HepG2 (cell line): ENCODE measurements at places on chromosomes 11 and 22.

GRCh38 chr11:124331873-124332272 is 11.9 kb upstream of the OR8D2 start:
- DNase-seq = no peak

DNA sequence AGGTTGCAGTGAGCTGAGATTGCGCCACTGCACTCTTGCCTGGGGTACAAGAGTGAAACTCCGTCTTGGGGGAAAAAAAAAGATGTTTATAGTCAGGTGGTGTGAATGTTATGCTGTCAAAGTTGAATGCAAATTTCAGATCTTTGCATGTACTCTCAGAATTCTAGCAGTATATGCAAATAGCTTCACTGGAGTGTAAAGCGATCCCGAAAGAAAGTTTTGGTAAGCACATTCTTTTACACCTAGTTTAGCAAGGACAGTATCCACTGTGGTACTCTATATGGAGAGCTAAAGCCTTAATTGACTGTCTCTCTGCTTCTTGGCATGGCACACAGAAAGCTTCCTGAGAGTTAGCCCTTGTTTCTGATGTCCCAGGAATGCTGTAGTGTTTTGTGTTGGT is 4.0 kb downstream of the JAM3 start:
- no peak for DNase-seq

- no peak for DNase-seq
These were observed 130.6 kb downstream of the BRD1 start for GRCh38 chr22:49697047-49697446.

GRCh38 chr22:23400286-23400981 is 179.7 kb downstream of the IGLL1 start:
- no peak for DNase-seq

- DNase-seq = no peak
These were observed 370.2 kb downstream of the AASDHPPT start for GRCh38 chr11:106447631-106448191.

DNA sequence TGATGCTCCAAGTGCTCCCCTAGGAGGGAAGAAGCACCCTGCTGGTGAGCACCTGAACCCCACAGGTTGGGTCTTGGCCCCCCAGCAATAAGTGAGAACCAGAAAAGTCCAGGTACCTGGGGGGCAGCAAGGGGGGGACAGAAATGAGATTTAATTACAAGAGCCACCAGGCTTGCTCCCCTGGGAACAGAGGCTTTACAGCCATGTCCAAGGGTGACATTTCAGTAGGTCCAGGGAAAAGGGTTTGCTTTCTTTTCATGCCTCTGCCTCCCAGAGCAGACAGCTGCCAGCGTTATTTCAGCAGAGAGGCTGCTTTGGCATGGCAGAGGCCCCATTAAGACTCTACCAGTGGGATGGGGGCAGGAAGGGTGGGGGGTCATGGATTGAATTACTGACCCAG is 437.7 kb downstream of the BUD13 start:
- no peak for DNase-seq

DNA sequence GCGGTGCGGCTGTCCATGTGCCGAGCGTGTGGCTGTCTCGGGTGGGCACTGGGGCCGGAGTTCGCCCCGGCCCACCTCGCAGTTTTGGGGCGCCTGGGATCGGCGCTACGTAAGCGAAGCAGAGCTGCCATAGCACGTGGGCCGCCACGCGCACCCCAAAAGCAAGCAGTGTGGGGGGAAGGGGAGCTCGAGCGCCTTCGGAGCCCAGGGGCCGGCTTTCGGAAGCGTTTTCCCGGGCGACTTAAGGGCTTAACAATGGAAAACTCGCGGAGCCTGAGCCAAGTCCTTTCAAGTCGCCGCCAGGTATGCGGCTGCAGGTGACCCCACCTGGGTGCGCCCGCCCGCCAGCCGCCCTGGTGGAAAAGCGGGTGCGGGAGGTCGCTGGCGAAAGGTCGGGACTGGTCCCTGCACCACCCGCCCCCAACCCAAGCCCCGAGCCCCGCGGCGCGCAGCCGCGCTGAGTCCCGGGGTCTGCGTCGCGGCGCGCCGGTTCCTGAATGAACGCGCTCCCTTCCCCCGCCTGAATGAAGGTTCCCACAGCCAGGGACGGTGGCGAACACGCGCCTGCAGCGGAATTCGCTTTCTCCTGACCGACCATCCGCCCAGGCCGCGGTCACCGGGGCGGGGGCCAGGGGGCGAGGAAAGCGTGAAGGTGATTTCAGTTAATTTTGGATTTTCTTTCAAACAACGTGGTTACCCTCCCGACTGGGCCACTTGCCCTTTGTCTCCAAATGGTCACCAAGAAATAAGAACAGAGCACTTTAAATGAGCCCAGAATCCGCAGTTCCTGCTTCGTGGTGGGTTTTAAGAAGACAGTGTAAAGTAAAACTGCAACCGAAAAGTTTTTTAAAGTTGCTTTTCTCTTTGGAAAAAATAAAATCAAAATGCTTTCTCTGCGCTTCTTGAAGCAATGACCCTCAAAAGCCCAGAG is 2.8 kb upstream of the CCND1 start:
- no peak for DNase-seq

- DNase-seq = no peak
These were observed 25.6 kb upstream of the SORL1-AS1 start for GRCh38 chr11:121478226-121478894.

DNA sequence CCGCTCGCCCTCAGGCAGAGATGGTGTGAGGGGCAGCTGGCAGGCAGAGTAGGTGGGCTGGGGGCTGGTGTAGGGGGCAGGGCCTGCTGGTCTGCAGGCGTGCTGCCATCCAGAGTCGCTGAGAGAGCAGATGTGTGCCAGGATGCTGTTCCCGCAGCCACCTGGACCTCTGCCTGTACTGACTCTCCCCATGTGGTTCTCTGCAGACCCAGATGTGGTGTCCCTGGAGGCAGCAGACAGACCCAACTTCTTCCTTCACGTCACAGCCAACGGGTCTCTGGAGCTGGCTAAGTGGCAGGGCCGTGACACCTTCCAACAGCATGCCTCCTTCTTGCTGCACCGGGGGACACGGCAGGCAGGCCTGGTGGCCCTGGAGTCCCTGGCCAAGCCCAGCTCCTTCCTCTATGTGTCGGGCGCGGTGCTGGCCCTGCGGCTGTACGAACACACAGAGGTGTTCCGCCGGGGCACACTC is 58.6 kb downstream of the OTOG start:
- DNase-seq = no peak

GRCh38 chr11:126607374-126607773 is 251.9 kb downstream of the ST3GAL4 start:
- peak; percentile 33 for DNase-seq

DNA sequence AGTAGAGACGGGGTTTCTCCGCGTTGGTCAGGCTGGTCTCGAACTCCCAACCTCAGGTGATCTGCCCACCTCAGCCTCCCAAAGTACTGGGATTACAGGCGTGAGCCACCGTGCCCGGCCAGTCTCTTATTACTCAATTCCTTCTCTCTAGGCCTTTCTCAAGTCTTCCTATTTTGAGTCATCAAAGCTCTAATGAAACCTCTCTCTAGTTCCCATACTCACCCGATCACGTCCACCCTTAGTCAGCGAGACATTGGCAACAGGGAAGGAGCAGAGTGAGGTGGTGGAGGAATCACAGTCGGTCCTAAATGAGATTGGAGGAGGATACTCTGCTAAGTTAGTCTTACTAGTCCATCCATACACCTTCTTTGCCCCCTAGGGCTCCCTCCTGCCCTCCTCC is 5.0 kb downstream of the BSCL2 start:
- DNase-seq = no peak

DNA sequence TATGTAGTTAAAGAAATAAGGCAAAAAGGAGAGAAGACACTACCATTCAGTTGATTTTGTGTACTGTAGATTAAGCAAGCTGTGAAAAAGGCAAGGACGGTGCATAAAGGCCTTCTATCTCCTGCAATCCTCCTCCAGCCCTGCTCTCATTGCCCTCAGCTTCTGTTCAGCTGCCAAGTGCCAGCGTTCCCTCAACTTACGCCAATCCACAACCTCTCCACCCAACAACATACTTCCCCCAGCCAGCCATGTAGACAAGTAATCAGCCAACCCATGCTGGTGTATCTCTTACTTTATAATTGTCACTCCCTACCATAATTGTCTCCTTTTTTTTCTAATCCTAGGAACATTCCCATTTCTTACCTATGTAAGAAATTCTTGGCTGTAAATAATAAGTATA is 30.1 kb upstream of the ANO5 start:
- no peak for DNase-seq

- no peak for DNase-seq
These were observed 328.2 kb downstream of the FAM181B start for GRCh38 chr11:82405421-82405820.

GRCh38 chr11:112863305-112863704 is 97.9 kb upstream of the NCAM1 start:
- no peak for DNase-seq
